ENCODE measurements at places on chromosomes 2 and 18.

DNA sequence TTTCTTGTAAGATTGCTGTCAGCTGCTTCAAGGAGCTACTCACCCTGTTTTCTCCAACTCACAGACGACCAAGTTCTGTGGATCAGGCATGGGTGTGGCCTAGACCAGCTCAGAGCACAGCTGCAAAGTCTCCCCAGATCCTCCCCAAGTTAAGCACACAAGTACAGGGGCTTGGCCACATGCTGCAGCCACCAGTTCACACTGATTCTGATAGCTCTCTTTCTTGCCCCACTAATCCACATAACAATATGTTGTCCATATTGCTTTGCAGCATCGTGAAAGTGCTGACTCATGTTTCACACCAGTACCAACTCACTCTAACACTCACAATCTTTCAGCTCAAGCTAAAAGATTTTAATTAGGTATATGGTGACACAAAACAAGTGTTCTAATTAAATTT is 437.0 kb downstream of the PARD3B start:
- no peak for DNase-seq

- DNase-seq = no peak
Observed at GRCh38 chr2:40751981-40752380, 300.1 kb upstream of the SLC8A1 start.

GRCh38 chr2:109290887-109291643 is 162.1 kb downstream of the SH3RF3 start:
- no peak for DNase-seq

DNA sequence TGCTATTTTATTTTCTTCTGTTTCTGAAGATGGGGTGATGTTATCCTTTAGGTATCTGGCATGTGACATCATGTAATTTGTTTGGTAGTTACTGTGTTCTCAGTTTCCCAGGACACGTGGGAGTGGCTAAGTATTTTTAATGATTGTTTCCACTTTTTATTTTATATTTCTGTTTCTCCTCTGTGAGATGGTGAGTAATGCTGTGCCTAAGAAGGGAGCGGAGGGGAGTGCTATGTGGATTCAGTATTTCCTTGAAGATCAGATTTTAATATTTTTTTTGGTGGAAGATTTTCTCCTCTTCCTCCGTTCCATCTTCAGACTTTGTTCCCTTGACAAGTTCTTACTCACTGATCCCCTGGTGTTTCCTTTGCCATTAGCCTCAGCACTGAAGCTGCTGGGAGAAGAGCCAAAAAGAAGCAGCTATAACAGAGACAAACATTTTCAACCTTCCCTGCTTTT is 180.0 kb upstream of the MMADHC start:
- no peak for DNase-seq

DNA sequence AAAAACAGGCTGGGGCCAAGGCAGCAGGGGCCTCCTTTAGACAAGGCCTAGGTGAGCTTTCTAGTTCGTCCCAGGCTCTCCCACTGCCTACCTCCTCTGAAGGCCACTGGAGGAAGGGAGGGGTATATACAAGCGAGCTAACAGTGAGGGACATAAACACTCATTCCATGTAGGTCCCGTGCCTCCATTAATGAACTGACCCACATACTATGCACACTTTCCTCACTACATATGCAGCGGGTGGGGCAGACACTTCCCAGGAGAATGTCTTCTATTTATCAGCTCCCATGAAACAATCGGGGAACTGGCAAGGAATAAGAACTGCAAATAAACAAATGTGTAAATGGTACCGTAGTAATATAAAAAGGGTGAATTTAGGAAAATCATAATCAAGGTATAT is 336.5 kb downstream of the NBAS start:
- DNase-seq = no peak

DNA sequence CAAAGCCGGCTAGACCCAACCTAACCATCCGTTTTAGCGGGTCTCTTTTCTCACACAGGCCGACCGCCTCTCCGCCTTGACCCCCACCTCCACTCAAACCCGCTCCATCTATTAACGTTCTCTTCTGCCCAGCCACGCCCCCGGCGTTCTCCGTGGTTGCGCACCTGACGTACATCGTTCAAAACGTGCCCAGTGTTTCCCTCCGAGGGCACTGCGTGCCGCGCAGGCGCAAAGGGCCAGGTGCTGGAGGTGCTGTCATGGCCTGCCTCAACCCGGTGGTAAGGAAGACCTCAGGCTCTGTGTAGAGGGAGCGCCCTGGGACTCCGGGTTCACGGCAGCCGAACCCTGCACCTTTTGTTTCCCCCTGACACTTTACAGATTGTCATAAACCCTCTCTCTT is at the start of gene GTF2A1L:
TSS of gene GTF2A1L (plus strand) at position 239 of the 400 bp plus-strand sequence. CDS start at position 258, 19 bp downstream.
- DNase-seq = no peak

- DNase-seq = no peak
Observed at GRCh38 chr18:35134791-35135531, 93.7 kb downstream of the MAPRE2 start.

GRCh38 chr2:129803871-129804270 is 175.6 kb upstream of the RAB6C start:
- no peak for DNase-seq

DNA sequence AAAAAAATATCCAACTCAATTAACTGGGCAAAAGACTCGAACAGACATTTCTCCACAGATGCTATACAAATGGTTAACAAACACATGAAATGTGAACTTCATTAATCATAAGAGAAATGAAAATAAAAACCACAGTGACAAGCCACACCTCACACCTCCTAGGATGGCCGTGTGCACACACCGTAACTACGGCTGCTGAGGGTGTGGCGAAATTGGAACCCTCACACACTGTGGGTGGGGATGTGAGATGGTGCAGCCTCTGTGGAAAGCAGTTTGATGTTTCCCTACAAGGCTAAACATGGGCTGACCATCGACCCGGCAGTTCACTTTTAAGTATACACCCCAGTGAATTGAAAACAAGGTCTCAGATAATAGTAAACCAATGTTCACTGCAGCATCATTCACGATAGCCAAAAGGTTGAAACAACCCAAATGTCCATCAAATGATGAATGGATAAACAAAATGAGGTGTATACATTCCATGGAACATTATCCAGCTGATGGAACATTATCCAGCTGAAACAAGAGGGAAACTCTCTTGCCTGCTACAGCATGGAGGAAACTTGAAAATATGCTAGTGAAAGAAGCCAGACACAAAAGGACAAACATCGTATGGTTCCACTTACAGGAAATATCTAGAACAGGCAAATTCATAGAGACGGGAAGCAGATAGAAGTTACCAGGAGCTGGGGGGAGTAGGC is 32.2 kb downstream of the ZAP70 start:
- DNase-seq = peak; percentile 41
